ENCODE measurements at places on chromosomes 13 and 19.

GRCh38 chr13:48214519-48215121 lies 18.4 kb upstream of the ITM2B start:
- DNase-seq = no peak

DNA sequence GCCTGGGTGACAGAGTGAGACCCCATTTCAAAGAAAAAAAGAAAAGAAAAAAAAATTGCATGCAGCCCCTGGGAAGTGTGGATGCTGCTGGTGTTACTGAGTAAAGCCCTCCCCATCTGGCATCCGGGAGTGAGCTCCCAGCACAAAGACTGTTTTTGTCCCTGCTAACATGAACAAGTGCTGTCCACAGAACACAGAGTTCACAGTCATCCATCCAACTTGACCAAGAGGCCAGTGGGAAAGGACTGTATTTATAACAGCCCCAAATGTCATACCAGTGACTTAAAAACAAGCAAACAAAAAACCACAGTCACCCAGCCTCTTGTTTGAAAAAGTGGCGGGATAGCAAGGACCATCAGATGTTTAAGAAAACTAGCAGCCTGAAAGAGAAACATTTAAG lies 10.8 kb downstream of the FBXO17 start:
- no peak for DNase-seq

DNA sequence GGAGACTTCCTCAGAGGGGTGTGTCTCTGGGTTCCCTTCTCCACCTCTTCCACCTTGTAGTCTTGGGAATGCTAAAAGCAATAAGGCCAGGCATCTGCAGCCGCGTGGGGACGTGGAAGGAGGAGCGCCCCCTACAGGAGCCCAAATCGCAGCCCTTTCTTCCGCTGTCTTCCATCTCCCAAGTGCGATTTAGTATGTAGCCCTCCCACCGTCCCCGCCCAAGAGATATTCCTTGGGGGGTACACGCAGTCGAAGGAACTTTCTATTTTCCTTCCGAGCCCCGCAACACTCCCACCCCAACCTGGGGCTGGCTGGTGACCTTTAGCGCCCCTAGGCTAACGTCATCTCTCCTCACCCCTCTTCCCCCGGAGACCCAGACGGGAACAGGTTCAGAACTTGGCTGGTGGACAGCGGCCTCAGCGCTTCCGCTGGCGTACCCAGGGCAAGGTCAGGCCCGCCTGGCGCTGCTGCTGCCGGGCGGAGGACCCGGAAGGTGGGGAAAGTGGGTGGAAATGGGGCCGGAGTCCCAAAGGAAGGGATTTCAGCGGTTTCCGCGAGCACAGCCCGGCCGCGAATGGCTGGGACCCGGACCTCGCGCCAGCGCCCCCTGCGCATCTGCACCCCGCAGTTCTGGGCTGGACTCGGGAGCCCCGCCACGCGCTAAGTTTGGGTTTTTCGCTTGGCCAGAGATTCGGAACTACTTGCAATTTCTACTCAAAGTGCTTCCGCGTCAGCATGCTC lies 2.1 kb upstream of the PCDH8 start:
- DNase-seq = peak; percentile 69

- no peak for DNase-seq
Measured at GRCh38 chr13:105670179-105670990, 865.1 kb downstream of the EFNB2 start.

- peak; percentile 73 for DNase-seq
Measured at GRCh38 chr19:8655340-8655709, 24.9 kb downstream of the NFILZ start.

GRCh38 chr13:80727321-80727975 lies 386.5 kb upstream of the SPRY2 start:
- no peak for DNase-seq

- peak; percentile 74 for DNase-seq
Measured at GRCh38 chr13:33610438-33611120, 207.4 kb upstream of the RFC3 start.

GRCh38 chr13:75585153-75585552 lies 35.6 kb downstream of the UCHL3 start:
- no peak for DNase-seq

GRCh38 chr13:102933523-102933922 lies 87.7 kb downstream of the ERCC5 start:
- DNase-seq = no peak

- DNase-seq = no peak
Measured at GRCh38 chr13:33388286-33388998, 102.9 kb upstream of the STARD13 start.

DNA sequence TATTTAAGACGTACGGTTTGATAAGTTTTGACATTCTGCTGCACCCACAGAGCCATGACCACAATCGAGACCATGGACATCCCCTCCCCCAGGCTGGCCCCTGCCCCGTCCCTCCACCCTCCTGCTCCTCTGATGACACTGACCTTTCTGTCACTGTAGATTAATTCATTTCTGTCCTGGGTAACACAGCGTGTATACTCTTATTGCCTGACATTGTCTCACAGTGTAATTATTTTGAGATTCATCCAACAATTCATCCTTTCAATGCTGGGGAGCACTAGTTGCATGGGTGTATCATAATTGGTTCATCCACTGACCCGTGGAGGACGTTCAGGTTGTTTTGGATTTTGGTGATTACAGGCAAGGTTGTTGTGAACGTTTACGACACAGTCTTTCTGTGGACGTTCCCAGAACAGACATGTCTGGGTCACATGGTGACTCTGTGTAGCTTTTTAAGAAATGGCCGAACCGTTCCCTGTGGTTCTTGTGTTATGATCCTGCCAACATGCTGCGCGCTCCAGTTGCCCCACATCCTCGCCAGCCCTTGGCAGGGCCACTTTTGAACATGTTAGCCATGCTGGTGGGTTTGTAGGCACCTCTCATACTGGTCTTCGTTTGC lies 41.9 kb downstream of the C13orf46 start:
- no peak for DNase-seq

DNA sequence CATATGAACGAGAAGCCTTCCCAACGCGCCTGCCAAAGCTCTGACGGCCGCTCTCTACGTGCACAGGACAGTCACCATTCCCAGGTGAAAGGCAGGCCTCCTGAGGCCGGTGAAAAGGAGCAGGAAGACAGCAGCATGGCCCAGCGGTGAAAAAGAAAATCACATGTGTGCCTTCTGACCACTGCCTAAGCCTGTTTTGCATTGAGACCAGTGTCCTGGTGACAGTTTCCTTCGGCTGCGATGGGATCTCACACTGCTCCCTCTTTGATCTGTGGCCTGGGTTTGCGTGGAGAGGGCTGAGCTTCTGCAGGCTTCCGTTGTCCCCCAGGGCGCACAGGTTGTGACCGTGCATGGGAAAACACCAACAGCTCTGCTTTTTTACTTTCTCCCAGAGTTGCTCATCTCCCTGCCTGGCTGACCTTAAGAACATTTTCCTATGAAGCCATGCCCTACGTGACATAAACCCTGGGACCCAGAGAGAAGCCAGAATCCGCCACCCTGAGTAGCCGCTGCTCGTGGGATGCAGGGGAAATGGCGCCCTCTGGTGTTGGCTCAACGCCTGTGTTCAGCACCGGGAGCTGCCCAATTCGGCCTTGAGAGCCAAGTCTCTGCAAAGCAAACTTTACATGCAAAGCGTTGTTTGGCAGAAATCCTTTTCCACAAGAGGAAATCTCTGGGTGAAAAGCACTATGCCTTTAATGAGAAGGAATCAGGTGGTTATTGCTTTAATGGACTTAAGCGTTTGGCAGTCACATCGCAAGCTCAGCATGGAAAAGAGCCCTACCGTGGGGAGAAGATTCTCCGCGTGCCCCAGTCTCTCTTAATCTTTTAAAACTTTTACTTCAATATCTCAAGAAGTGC lies 112.2 kb upstream of the GPR12 start:
- peak; percentile 73 for DNase-seq

DNA sequence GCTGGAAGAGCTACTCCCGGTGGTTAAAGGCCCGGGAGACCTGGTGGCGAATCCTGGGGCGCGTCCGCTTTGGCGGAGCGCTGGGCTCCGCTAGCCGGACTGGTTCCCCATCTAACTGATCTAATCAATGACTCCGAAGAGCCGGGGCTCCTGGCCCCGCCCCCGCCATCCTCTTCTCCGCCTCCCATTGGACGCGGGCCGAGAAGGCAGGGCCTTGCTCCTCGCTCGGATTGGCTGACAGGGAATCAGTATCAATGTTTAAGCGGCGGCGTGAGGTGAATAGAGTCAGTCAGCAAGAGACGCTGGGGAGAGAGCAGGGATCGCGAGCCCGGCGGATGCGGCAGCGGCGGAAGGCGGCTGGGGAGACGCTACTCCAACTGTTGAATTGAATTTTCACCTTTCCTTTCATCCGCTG lies 1.7 kb upstream of the PCDH17 start:
- peak; percentile 65 for DNase-seq

- no peak for DNase-seq
Measured at GRCh38 chr13:80448725-80449124, 107.8 kb upstream of the SPRY2 start.

DNA sequence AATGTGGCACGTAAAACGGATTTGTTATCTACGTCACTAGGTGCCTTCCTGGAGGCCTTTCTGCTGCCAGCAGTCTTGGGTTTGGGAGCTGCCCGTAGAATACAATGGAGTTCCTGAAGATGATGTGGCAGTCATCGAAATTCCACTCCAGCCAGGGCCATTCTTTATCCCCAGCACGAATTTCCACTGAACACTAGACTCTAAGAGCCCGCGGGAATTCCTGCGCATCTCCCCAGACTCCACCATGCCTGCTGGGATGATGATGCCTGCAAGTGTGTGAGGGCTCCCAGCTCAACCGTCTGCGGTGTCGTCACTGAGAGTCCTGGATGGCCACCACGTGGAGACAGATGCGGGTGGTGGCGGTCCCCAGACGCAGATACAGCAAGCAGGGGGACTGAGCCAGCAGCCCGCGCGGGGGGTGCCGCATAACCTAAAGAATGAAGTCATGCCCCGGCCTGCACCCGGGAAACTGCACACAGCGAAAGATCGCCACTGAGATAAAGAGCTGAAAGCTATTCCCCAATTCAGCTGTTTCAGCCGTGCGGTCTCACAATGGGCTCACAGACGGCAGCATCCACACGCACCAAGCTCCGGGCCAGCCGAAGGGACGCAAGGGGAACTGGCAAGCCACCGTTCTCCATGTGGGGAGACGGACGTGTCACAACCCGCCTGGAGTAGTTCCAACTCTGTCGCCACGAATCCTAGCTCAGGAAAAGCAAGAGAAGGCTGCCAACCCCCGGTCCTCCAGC lies 41.1 kb downstream of the COL4A1 start:
- peak; percentile 28 for DNase-seq

DNA sequence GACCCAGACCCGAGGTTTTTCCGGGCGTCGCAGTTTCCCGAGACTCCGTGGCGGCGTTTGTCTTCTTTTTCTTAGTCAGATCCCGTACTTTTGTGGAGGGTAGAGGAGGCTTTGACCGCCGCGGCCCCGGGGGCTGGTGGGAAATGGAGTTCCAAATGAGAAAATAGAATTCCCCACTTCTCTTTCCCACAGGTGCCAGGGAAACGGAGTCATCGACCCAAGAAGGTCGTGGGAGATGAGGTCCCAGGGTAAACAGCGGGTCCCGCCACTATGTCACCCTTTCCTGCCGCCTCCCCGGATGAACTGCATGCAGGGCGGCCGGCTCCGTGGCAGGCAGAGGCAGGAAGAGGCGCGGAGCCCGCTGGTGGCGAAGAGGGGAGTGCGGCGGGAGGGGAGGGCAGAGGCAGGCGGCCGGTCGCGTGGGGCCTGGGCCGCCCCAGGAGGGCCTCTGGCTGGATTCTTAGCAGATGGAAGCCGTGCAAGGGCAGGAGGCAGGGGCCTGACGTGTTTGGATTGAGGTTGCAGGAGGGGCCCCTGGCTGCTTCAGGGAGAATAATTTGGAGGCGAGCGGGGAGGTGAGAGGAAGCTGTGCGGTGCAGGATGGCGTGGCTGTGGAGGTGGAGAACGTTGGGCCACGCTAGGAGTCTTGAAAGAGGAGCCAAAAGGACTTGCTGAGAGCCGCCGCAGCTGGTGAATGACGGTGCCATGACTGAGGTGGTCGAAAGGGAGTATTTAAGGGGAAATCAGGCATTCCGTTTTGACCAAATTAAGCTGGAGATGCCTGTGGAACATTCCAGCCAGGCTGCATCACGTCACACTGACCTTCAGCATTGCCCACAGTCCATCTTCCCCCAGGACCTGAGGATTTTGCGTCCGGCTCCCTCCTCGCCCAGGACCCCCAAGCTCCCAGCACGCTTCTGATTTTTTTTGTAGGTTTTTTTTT lies 11.7 kb downstream of the CYTH2 start:
- peak; percentile 84 for DNase-seq

DNA sequence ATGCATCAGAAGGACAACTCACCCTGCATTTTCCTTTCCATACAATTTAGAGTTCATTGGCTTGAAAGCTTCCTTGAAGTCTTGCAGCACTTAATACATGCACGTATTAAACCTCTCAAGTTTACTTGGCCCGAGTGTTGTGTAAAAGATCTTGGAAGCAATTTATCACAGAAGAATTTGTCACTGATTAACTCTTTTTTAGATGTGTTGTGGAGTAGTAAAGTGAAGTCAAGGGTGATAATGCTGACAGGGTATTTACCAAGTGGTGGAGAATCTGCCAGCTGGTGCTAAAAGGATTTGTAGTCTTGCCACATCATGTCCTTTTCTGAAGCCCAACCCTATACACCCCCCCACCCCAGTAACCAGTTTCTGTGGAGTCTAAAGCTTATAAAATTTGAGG lies 421.0 kb upstream of the MIR17HG start:
- no peak for DNase-seq

DNA sequence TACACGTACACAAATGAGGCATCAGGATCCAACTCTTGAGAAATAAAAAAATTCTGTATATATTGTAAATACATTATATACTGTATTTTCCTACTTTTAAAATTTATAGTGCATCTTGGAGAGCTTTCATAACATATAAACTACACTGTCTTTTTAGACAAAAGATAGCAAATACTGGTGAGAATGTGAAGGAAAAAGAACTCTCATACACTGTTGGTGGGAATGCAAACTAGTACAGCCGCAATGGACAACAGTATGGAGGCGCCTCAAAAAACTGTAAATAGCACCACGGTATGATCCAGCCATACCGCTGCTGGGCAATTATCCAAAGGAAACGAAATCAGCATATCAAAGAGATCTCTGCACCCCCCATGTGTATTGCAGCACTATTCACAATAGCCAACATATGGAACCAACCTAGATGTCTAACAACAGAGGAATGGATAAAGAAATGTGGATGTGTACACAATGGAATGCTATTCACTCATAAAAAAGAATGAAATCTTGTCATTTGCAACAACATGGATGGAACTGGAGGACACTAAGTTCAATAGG lies 292.4 kb downstream of the EFNB2 start:
- no peak for DNase-seq

DNA sequence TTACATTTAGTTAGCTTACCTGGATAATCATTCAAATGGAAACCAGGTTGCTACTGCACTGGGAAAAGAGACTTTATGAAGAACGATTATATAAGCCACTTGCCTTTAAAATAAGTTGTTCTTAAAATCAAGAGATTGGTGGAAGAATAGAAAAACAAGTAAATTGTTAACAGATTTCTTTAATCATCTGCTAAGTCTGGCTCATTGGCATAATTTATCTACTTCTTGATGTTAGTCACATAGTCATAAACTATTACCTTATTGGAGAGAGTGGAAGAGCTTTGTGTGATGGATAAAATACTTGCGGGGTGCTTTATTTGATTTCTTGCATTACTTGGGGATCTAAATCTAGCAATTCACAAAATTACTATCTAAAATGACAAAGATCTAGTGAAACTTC lies 6.8 kb downstream of the LSM14A start:
- no peak for DNase-seq

All from activated CD8-positive, alpha-beta memory T cell treated with anti-CD3 and anti-CD28 coated beads for 24 hours (primary cell).